ENCODE measurements at places on chromosomes 12 and 14.

GRCh38 chr12:29754235-29755189, 29.2 kb downstream of the TMTC1 start:
- DNase-seq, result no peak

DNA sequence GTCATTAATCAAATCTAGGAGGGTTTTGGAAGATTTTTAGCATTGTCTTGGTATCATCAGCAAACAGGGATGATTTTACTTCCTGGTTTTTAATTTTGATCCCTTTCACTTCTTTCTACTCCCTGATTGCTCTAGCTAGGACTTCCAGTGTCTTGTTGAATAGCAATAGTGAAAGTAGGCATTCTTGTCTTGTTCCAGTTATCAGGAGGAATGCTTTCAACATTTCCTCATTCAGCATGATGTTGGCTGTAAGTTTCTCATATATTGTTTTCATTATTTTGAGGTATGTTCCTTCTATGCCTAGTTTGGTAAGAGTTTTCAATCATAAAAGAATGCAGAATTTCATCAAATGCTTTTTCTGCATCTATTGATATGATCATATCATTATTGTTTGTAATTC, 244.2 kb upstream of the CLEC14A start:
- DNase-seq, result no peak

DNA sequence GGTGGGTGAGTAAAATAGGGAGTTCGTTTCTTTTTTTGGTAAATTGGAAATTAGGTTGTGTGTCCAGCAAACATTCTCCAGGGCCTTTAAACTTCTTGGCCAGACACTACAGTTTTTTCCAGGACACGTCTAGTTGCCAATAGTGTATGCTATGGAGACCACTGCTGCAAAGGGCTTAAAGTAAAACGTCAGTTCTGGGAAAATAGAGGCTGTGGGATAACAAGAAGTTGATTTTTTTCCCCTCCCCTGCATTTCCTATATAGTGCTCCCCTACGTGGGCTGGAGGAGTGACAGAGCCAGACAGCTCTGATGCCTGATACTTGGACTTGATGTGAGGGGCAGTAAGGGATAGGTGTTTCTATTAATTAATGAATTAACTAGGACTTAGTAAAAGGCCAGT, 2.4 kb downstream of the ACVR1B start:
- DNase-seq, result no peak

GRCh38 chr12:131683266-131684014, 27.4 kb upstream of the SFSWAP start:
- DNase-seq, result no peak

DNA sequence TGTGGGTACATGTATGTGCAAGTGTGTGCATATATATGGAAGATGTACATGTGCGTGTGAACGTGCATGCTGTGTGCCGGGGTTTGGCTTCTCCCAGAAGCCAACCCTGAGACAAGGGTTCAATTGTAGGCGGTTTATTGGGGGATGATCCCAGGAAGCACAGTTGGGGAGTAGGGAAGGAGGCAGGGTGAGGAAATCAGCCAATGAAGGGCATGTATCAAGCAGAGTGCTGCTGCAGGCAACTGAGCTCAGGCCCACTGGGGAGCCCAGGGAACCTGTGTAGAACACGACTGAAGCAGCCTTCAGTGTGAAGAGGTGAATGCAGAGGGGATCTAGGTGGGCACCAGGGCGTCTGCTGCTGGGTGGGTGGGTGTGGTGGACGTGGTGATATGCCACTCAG, 21.6 kb downstream of the SYNDIG1L start:
- no peak for DNase-seq

GRCh38 chr14:63248211-63248610, 44.0 kb downstream of the RHOJ start:
- DNase-seq, result peak; percentile 52
